ENCODE measurements at places on chromosomes 7 and 10. TPM values are rescaled to one million over a fixed set of nuclear protein-coding genes. Genes with fewer than 3 reads are reported as not detected.

- DNase-seq, result no peak
Measured at GRCh38 chr7:42570944-42571343, 333.9 kb upstream of the GLI3 start.

- DNase-seq, result no peak
Measured at GRCh38 chr10:89978081-89978480, 276.7 kb downstream of the KIF20B start.

GRCh38 chr10:69860271-69860670, 58.6 kb downstream of the COL13A1 start:
- no peak for DNase-seq

DNA sequence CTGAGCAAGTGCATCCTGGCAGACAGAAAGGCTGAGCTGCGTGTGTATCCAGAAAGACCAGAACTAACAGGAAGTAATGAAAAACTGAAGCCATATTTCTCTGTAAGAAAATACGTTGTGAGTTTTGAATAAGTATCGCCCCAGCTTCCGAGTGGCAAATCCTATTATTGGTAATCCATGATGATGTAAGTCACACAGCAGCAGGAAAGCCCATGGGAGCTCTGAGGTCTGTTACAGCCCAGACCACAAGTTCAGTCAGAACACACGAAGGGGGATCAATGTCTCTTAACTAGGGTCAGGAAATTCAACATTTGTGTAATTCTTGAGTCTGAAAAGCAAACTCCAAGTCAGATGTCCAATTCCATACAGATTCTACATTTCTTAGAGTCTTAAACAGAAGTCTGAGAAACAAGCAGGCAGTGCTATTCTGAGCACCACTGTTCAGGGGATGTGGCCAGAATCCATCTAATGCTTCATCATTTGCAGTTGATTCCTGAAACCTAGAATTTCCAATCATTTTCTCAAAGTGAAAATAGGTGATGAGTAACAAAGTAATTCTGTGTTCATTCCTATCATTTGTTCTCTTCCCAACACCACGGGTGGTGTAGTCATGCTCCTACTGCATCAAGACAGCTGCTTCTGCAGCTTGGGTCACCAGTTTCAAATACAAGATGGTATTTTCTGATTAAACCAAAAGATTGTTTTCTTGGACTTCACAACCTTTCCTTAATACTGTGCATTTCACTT, at the start of gene LRIT2:
LRIT2 (minus strand) TSS at position 118 of the 747 bp plus-strand sequence; CDS start at position 94, 24 bp downstream.
- DNase-seq, result no peak

GRCh38 chr7:494906-495305, 24.7 kb downstream of the PDGFA start:
- no peak for DNase-seq

DNA sequence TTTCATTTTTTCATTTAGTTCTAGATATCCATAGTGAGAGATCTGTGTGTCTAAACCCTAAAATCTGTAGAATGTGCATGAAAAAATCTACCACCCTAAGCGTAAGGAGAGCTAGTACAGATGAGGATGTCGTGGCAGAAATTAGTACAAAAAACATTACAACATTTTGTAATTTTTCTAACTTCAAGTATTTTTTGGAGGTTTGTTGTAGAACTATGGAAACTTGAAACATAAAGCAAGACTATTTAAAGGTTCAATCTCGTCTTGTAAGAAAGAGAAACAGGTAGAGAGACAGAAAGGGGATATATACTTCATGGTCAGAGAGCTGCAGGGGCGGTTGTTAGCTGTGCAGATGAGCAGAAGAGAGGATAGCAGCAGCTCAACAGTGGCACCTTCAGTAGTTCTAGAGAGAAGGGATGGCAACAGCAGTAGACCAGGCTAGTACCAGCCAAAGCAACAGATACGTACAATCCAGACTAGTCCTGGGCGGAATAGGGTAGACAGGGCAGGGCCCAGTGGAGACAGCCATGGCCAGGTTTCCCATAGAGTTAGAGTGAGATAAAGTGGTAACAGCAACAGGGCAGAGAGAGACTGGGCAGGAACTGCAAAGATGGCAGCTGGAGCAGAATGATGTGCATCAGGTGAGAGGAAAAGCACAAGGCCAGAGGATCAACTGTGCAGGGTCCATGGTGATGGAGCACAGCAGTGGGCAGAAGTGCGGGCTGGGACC, 145.2 kb downstream of the FRMD4A start:
- DNase-seq, result peak; percentile 45

Gene FGL2
- 222 TPM for total RNA-seq

Gene CRPPA
- total RNA-seq, result 15.4 TPM

Gene MALRD1
- total RNA-seq, result 13.8 TPM

GRCh38 chr7:89073776-89074175, 278.2 kb upstream of the TEX47 start:
- DNase-seq, result no peak

All from urinary bladder (tissue), 4 donors.